ENCODE measurements at places on chromosomes 4 and X.
A peak's percentile ranks its signal among the peaks of the same experiment; 100 is the strongest.

- no peak for ATAC-seq
Observed at GRCh38 chr4:6555519-6555918, 19.5 kb upstream of the MAN2B2 start.

GRCh38 chr4:137896221-137896737 lies 345.9 kb downstream of the SLC7A11 start:
- ATAC-seq: no peak

- no peak for ATAC-seq
Observed at GRCh38 chrX:856566-857290, 226.1 kb downstream of the SHOX start.

DNA sequence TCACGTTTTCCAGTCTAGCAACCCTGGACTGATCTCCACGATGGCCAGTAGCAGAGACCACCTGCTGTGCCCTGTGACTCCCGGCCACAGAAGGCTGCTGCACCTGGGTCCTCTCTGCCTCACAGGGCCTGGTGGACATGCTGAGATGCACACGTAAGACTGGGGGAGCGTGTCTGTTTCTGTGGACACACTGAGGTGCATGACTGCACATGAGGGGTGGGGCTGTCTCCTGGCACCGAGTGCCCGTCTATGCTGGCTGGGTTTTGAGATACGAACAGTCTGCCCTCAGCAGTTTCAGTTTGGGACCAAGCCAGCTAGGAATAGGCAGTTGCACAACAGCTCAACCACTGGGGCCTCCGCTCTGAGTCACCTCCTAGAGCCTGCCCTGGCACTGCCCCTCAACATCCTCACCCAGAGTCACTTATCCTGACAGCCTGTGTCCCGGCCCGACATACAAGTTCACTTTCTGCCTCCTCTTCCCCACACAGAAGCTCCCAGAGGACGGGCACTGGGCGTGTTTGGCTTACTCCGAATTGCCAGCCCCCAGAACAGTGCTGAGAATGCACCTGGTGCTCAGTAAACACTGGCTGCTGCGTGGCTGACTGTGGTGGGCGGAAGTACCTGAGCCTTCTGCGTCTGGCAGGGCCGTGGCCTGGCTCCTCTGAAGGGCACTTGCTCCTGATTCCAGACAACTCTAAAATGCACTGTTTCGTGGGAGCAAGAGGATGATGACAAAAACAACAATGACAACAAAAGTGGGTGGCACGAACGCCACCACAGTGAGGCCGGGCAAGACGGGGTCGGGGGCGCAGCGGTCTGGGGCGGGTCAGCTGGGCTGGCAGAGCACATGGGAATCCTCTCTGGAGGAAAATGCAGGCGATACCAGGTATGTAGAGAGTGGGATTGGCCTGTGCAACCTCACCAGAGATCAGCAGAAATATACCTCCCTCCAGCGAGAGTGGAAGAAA lies 30.9 kb downstream of the RNF212 start:
- peak; percentile 70 for ATAC-seq

DNA sequence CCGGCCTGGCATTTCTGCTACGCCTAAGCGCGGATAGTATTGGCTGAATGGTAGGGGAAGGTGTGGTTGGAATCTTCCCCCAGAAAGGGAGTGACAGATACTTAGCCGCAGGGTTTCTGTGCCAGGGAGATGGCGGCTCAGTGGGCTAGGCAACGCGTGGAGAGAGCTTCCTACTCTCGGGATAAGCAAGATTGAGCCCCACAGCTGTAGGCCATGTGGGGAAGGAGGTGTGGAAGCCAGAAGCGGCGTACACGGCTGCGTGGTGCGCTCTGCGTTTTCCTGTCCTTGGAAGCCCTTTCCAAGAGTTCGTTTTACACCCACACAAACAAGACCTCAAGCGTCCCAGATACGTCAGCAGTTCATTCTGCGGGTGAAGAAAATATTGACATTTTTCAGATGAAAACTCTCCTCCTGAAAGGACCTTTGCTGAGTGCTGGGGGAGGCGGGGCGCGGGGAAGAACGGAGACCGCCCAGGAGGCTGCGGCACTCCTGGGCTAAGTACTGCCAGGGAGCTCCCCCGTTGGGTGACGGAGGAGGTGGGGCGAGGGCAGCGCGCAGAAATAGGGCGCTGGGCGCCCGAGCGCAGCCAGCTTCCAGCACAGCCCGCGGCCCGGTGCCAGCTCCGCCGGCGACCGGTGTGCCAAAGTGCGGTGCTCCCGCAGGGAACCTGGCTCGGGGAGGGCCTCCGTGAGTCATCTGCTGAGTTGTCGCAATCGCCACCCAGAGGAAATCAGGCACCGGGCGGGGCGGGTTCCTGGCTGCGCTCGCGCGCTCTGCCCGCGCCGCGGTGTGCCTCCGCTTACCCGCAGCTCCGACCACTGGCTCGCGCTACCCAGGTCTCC lies at the start of gene GPAT3:
TSS of gene GPAT3 (plus strand) at position 589 of the 842 bp plus-strand sequence. CDS start 515 bp downstream, outside the sequence.
- peak; percentile 88 for ATAC-seq

- no peak for ATAC-seq
Observed at GRCh38 chr4:86497980-86498862, 95.9 kb upstream of the PTPN13 start.

- no peak for ATAC-seq
Observed at GRCh38 chrX:132591719-132592275, 103.0 kb upstream of the MBNL3 start.

GRCh38 chrX:47814851-47815250 lies 21.9 kb upstream of the ZNF81 start:
- ATAC-seq: no peak
